ENCODE measurements at places on chromosomes 13 and 19. TPM values are rescaled to one million over a fixed set of nuclear protein-coding genes. Genes with fewer than 3 reads are reported as not detected.

DNA sequence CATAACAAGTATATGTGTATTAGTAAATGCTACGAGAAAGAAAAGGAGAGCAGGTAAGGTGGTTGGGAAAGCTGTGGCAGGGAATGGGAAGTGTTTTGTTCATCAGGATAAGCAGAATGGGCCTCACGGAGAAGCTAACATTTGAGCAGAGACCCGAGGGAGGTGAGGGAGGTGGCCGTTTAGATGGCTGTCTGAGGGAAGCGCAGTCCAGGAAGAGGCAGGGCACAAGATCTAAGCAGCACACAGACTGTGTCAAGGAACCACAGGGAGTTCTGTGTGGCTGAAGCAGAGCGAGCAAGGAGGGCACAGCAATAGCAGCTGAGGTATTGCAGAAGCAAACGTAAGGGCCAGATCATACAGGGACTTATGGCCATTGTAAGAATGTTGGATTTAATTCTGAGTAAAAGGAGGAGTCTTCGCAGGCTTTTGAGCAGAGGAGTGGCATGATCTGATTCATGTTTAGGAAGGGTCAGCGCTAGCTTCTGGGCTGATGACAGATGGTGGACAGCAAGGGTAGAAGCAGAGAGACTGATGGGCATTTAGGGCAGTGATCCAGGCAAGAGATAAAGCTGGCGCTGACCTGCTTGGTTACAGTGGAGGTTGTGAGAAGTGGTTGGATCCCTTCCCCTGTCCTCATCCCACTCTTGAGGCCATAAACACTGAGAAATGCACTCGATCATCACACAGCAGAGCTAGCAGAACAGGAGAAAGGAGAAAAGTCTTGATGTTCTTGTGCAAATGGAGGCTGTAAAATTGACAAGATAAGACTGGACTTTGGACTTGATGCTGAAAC lies 199.9 kb downstream of the LACC1 start:
- DNase-seq: no peak

- DNase-seq: no peak
Measured at GRCh38 chr13:45162194-45162593, 38.7 kb downstream of the KCTD4 start.

DNA sequence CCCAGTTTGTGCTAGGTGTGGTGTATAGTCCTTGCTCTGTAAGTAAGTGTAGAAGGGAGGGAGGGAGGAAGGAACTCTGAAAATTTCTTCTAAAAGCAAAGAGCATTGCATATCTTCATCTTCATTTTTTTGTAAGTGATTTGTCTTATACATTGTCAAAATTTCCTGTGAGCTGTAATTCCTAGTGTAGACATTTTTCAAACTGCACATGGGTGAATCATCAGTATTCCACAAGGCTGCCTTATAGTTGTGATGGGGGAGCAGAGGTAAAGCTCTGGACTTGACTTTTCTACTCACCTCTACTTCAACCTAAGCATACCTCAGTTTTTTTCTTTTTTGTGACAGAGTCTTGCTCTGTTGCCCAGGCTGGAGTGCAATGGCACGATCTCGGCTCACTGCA lies 86.9 kb downstream of the CDK8 start:
- no peak for DNase-seq

GRCh38 chr19:45139286-45140143 lies 21.3 kb downstream of the NKPD1 start:
- no peak for DNase-seq

The ZNF600 gene
- 13.2 TPM for total RNA-seq

The PROZ gene
- not detected for total RNA-seq

The NLRP4 gene
- not detected for total RNA-seq
